ENCODE measurements at places on chromosomes 3 and 15.

DNA sequence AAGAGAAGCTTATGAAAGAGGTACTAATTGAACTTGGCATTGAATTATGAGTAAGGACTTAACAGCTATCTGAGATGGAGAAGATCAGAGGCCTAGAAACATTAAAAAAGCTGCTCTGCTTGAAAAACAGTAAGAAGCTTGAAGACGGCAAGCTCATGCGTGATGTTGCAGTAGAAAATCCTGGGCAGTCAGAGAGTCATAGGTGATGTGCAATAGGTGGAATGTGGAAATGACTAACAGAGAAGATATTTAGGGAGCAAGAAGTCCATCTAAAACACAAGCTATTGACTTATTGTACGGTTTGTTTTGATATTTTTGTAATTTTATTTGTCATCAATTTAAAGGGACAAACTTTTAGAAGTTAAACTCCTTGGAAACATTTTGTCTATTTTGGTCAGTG, 1101.4 kb downstream of the ROBO2 start:
- no peak for DNase-seq

DNA sequence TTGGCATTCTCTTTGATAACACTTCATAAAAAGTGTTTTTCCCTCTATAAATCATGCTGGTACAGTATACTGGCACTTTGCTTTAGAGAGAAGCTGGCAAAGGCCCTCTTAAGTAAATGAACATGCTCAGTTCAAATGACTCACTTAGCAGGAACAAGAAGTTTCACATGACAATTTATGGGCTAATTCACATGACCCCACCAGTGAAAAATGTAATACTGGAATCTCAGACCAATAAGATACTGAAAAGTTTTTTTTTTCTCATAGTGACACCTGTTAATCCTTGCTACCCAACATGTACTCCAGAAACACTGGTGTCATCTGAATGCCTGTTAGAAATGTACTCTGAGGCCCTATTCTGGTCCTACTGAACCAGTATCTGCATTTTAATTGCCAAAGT, 13.9 kb downstream of the BTBD1 start:
- no peak for DNase-seq

- no peak for DNase-seq
Observed at GRCh38 chr15:58241872-58242271, 103.7 kb downstream of the AQP9 start.

GRCh38 chr15:88747631-88748030, 55.6 kb upstream of the ACAN start:
- no peak for DNase-seq

GRCh38 chr3:142943349-142943748, 20.1 kb downstream of the PAQR9 start:
- DNase-seq = no peak

DNA sequence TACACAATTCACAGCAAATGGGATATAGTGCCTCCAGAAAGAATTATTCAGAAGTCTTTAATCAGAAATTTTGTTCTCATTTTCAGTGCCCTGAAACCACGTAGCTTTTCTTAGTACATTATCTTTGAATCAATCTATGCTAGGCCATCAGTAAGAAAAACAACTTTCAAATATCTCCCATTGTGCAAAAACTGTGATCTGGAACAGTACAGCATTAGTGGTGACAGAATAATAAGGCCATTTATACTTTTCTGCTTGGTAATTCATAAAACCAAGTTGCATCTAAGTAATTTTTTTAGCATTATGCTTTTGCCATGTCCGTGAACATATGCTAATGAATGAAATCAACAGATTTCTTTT, 35.4 kb upstream of the ZNF385D start:
- no peak for DNase-seq

DNA sequence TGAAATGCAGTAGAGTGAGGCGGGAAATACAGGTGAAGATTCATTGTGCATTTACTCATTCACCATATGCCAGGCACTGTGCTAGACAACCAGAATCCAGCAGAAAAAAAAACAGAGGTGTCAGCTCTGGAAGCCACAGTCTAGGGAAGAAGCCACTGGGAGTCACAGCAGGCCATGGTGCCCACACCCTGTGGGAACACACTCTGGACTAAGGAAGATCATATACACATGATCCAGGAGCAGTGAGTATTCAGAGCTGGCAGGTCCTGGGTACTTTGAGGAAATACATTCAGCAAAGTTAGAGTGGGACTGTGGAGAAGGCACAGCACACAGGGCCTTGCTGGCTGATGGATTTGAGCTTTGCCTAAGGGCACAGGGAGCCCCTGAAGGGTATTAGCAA, 14.8 kb downstream of the FAM240A start:
- no peak for DNase-seq

DNA sequence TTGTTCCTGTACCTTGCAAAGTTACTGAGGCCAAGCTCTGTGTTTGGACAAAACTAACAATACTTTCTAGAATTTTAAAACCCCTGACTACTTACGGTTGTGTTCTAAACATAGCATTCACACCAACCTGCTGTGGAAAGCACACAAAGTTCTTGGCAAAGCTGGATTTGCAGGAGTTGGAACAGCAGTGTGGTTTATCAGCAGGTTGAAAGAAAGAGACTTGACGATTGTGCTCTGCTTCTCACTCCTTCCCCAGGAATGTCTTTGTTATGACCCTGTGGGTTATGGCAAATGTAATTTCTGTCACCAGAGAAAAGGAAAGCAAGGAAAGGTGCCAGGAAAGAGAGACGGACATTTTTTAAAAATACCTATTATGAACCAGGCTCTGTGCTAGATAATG, 165.5 kb upstream of the TGFBR2 start:
- DNase-seq = no peak

DNA sequence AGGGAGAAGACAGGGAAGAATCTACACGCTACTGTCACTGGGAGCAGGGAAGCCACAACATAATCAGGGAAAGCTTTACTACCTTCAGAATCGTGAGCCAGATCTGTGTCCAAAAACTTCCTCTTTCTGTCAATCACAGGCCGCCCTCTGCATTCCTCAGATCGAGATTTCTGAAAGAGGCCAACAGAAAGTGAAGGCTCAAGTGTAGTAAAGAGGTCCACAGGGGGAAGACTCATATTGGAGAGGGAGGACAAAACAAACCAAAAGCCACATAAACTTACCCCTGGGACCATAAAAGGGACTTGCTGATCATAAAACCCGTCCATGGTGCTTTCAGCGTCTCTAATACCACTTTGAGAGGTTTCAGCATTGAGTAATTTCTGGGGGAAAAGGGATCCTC, 3.3 kb downstream of the ETV5 start:
- DNase-seq = no peak

DNA sequence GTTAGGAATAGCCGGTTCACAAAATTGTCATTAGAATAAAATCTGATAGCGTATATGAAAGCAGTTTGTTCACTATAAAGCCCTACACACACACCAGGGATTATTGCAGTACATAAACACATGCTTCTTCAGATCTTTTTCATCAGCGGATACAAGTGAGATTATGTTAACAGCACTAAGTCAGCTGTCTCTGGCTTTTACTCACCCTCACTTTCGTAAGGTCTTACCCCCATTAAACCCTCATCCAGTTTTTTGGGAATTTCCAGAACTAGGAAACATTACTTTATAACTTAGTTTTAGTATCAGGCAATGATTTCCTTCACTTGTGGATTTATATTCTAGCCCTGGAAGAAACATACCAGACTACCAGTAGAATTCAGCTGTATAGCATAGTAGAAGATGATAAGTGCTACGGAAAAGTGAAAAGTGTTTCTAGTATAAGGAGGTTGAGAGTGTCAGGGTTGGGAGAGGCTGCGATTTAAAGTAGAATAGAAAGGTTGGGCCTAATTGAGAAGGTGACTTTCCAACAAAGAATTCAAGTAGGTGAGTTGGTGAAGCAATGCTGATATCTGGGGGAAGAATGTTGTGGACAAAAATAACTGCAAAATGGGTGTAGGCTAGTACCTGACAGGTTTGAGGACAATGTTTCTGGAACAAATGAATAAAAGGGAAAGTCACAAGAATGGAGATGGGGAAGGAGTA, 22.7 kb downstream of the TMEM207 start:
- no peak for DNase-seq

DNA sequence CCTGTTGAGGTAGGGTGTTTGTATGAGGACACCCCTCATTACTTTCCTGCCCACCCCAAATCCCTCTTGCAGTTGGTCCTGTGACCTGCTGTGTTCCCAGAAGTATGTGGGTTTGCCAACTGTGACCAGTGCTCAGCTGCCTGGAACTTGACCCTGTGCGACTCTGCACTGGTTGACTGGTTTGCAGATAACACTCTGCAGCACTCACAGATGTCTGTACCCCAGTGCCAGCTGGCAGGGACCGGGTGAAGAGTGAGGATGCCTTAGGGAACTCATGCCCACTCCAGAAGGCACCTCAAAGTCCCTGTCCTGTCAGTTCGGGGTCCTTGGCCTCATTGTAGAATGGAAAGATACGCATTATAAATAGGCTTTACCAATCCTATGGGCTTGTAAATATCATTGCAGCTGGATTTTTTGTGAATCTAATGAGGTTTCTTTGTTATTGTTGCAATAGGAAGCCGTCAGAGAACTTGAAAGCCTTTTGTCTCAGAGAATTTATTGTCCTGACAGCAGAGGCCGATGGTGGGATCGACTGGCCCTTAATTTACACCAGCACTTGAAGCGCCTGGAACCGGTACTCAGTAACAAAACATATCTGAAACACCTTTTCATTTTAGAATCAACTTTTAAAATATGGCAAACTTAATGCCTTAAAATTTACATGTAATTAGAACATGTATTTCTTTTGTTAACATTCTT, 18.2 kb downstream of the FAN1 start:
- peak; percentile 23 for DNase-seq

GRCh38 chr3:11273891-11274291, 1.7 kb downstream of the ATG7 start:
- DNase-seq = no peak

DNA sequence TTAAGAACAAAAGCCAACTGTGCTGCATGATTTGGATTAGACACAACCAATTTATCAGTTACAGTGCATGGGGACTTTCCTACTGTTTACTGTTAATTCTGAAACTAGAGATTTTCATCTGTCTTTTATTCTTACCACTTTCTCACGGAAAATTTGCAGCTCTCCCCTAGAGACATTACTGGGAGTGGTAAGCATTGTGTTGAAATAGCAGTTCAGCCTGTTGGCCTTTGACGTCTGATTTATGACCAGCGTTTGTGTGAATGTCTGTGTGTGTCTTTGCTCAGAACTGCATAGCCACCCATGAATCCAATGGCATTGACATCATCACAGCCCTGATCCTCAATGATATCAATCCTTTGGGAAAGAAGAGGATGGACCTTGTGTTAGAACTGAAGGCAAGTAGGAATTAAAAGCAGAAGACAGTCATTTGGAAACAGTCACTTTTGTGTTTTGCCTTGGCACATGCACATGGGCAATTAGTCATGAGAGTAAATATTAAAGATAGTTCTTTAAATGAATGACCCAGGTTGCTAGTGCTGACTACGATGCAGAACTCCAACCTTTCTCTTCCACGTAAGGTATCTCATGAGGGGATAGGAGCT, 202.2 kb upstream of the BHLHE40 start:
- DNase-seq = no peak

GRCh38 chr3:100448079-100448478, 44.3 kb upstream of the TMEM45A start:
- DNase-seq = no peak

- DNase-seq = no peak
Observed at GRCh38 chr3:20403986-20404740, 218.2 kb upstream of the SGO1 start.

DNA sequence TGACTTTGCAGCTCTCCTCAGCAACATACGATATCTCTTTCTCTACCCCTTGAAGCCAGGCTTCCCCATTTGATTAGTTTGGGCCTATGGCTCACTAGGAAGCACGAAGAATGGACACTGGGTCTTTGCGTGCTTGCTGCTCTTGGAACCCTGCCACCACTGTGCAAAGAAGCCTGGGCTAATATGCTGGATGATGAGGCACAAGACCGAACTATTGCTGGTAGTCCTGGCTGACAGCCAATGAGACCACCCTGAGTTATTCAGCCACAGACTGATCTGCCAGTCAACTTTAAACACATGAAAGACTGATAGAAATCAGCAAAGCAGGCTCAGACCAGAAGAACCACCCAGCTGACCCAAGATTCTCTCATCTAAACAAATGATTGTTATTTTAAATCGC, 250.3 kb downstream of the CBLB start:
- no peak for DNase-seq

- DNase-seq = no peak
Observed at GRCh38 chr3:99823723-99824711, 6.4 kb downstream of the CMSS1 start.

- peak; percentile 78 for DNase-seq
Observed at GRCh38 chr3:44418549-44418948, 58.9 kb downstream of the ZNF445 start.

DNA sequence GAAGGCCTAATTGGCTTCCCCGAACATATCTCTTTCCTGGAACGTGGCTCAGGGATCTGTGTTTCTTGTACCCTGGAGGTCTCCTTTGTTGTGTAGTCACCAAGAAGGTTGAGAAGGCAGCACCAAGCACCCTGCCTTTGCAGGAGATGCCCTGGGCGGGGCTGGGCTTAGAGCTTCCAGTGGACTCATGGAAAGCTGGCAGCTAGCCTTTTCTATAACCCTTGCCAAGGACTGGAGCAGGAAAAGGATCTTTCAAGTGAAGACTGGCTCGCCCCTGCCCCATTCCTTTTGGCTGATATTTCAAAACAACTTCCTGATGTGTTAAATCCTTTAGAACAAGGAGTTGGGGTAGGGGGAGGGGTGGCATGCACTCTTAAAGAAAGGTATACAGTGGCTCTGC, 58.9 kb upstream of the EPHA6 start:
- no peak for DNase-seq

DNA sequence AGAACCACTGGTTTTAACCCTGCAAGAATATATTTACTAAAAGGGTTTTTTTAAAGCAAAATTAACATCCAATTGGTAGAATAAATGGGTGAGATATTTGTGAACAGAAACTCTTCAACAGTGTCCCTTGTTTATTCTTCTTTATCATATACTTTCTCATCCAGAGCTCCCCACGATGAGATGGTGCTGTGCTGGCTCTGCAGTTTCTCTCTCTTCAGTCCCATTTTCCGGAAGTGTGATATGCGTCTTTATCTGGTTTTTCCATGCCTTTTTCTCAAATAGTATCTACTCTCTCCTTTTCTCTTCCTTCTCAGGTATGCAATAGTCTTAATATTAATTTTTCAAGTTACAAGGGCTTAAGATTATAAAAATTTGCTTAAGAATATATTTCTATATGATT, 1.5 kb downstream of the EAF2 start:
- DNase-seq = no peak

- DNase-seq = no peak
Observed at GRCh38 chr3:10993729-10994065, 1.1 kb downstream of the SLC6A1 start.

GRCh38 chr3:127339928-127340861, 52.3 kb upstream of the PRR20G start:
- DNase-seq = no peak

DNA sequence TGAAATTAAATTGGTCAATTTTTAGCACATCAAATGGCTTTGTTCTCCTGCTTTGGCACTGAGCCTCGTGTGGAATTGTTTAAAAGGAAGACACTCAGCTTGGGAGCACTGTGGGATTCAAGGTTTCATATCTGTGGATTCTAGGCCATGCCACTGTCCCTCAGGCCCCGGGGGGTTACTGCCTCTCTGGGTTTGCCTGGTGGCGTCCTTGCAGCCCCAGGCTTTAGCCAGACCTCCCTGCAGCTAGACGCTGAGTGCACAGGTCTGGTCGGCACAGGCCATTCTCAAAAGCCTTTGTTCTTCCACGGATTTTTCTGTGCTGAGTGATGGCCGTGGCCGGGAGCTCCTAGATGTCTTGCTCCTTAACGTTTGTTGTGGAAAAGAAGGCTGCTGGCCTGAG, 76.2 kb downstream of the CACNA2D3 start:
- DNase-seq = no peak
